ENCODE measurements at places on chromosomes 11 and 22. TPM values are rescaled to one million over a fixed set of nuclear protein-coding genes. Genes with fewer than 3 reads are reported as not detected.

Gene POU2AF1
- not detected for total RNA-seq

Gene ROBO4
- not detected for total RNA-seq

Gene FADS3
- 80.5 TPM for total RNA-seq

Gene TH
- not detected for total RNA-seq

Gene CPT1B
- total RNA-seq, result 12.3 TPM

Gene NAGA
- total RNA-seq, result 6.1 TPM

Gene OR51B2
- total RNA-seq, result not detected

Gene KDM4D
- total RNA-seq, result 0.51 TPM

Gene WNT11
- total RNA-seq, result 1.7 TPM

Gene CDK2AP2
- 83.1 TPM for total RNA-seq

Gene TMEM86A
- 0.38 TPM for total RNA-seq

Gene TECTA
- total RNA-seq, result 0.05 TPM

Gene EMID1
- total RNA-seq, result 0.29 TPM

Gene OVOL1
- total RNA-seq, result not detected

Gene MAPK11
- 7.0 TPM for total RNA-seq
